ENCODE measurements at places on chromosomes 16 and 17.

DNA sequence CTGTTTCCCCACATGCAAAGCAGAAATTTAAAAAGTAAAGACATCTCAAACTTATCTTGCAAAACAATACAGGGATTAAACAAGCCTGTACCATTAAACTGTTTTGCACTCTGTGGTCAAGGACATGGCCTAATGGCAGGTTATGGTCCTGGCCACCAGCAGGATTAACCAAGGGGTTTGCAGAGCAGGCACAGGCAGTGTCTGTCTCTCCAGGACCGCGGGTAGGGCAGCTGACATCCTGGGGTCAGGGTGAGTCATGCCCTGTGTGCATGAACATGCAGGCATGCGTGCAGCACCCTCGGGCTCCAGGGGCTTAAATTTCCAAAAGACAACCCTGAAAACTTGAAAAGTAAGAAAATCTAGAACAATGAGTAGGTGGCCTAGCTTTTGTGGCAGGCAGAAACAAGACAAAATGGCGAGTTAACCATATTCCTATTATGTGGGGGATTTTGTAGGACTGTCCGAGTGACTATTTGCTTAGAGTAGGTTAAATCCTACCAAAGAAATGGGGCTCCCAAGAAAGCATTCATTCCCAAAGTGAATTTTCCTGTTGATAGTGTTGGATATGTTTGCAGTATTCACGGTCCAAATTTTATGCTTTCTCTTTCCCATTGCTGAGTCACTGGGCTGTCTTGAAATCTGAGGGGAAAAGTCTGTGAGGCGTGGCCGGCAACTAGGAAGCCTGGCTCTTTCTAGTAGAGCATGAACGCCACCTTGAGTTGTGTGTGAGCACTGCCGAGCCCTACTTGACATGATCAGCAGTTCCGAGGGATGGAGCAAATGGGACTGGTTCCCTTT lies 158.4 kb upstream of the FAM20A start:
- DNase-seq = peak; percentile 93

DNA sequence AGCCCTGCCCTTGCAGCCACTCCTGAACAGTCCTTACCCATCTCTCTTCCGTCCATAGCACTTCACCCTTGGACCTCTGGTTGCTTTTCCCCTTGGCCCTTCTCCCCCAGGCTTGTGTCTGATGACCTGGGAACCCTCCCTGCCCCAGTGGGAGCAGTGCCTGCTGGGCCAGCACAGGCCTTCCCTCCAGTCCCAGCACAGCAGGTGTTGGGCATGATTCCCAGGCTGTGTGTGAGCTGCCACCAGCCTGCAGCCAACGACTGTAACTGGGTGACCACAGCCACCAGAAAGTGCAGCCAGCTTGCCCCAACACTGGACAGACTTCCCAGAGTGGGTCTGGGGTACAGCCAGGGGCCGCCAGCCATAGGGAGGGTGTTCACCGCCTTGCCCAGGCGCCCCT lies 30.0 kb downstream of the CRAMP1 start:
- DNase-seq = no peak

GRCh38 chr16:7339700-7340099 lies 7.1 kb downstream of the RBFOX1 start:
- no peak for DNase-seq

- no peak for DNase-seq
Observed at GRCh38 chr17:77796176-77796860, 162.2 kb upstream of the TNRC6C start.

GRCh38 chr17:58312829-58313228 lies 15.8 kb downstream of the TSPOAP1 start:
- peak; percentile 2 for DNase-seq
